Fibroblast of skin of left quadriceps (primary cell): ENCODE measurements at places on chromosomes 1 and 21.
A peak's percentile ranks its signal among the peaks of the same experiment; 100 is the strongest.

- no peak for DNase-seq
Observed at GRCh38 chr1:8299963-8300362, 18.0 kb upstream of the SLC45A1 start.

GRCh38 chr1:55980582-55980981 is 598.8 kb downstream of the PLPP3 start:
- no peak for DNase-seq

- DNase-seq, result no peak
Observed at GRCh38 chr1:2255420-2256369, 27.6 kb downstream of the SKI start.

- DNase-seq, result peak; percentile 36
Observed at GRCh38 chr21:37145635-37146111, 72.6 kb downstream of the TTC3 start.

- no peak for DNase-seq
Observed at GRCh38 chr1:61386770-61387169, 304.4 kb downstream of the NFIA start.
